ENCODE measurements at places on chromosomes 5 and 9. TPM values are rescaled to one million over a fixed set of nuclear protein-coding genes. Genes with fewer than 3 reads are reported as not detected.

Gene NAIF1
- 6.6 TPM for polyA plus RNA-seq

Gene ENTPD2
- 1.6 TPM for polyA plus RNA-seq

Gene GRM6
- not detected for polyA plus RNA-seq

Gene TMEM174
- polyA plus RNA-seq, result not detected

Gene SLIT3
- 16.4 TPM for polyA plus RNA-seq
